Activated CD8-positive, alpha-beta memory T cell treated with anti-CD3 and anti-CD28 coated beads for 36 hours (primary cell): ENCODE measurements at places on chromosomes 4 and X. TPM values are rescaled to one million over a fixed set of nuclear protein-coding genes. Genes with fewer than 3 reads are reported as not detected.

MAGEB2 gene
- total RNA-seq = not detected

PPID gene
- 74.1 TPM for total RNA-seq

CDKN2AIP gene
- 25.9 TPM for total RNA-seq

BRS3 gene
- total RNA-seq = not detected

NSUN7 gene
- not detected for total RNA-seq

PPP1R2C gene
- not detected for total RNA-seq

QRFPR gene
- not detected for total RNA-seq

GATA1 gene
- total RNA-seq = not detected

KLKB1 gene
- total RNA-seq = not detected

ATP1B4 gene
- not detected for total RNA-seq

GPR78 gene
- not detected for total RNA-seq
